ENCODE measurements at places on chromosomes 1 and 21.
A peak's percentile ranks its signal among the peaks of the same experiment; 100 is the strongest.

DNA sequence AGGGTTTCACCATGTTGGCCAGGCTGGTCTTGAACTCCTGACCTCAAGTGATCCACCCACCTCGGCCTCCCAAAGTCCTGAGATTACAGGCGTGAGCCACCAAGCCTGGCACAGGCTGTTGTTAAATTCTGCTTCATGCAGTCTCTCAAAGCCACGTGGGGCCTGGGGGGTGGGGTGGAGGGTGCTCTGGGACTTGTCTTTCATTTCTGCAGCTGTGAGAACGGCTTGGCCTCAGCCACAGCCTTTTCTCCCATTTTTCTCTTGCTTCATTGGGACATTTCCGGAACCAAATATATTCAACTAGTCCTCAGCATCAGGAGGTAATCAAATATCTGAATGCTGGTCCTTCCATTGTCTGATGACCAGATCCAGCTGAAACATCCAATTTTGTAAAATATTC lies 27.6 kb upstream of the KCNE2 start:
- no peak for DNase-seq

GRCh38 chr1:204975568-204976235 lies 67.3 kb upstream of the CNTN2 start:
- peak; percentile 86 for DNase-seq

GRCh38 chr1:1144122-1144842 lies 28.4 kb upstream of the C1orf159 start:
- DNase-seq, result no peak

- DNase-seq, result peak; percentile 42
These were observed 41.0 kb downstream of the GATAD2B start for GRCh38 chr1:153881751-153882150.

GRCh38 chr1:83114136-83114834 lies 884.6 kb downstream of the TTLL7 start:
- no peak for DNase-seq

- DNase-seq, result no peak
These were observed 20.1 kb upstream of the COG2 start for GRCh38 chr1:230622151-230622550.

DNA sequence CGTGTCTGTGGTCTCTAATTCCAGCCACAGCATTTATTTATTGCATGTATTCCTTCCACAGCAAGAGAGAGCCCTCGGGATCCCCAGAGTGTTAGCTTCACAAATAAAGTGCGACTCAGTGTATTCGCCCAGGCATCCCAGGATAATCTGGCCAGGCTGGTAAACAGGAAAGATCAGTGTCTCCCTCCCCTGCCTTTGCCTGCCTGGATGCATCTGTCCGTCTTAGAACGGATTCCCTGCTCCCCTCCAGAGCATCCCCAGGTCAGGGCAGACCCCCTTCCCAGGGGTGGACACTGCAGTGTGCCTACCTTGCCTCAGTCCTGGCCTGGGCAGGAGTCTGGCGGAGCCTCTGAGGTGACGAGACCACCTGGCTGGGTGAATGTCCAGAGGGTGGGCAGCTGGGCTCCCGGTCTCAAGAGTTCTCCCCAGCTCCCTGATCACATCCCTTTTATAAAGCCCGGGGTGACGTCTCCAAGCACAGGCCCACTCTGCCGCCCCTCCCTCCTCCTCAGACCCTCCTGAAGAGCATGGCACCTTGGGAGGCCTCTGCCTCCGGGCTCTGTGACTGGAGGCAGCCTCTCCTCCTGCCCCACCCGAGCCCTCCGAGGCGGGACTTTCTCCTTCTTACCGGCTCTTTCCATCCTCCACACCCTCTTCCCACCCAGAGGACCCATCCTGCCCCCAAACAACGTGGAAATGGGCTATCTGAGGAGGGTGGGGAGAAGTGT lies at the start of gene KISS1:
KISS1 (minus strand) TSS at position 424 of the 728 bp plus-strand sequence. CDS start 3,615 bp downstream, outside the sequence.
- no peak for DNase-seq

GRCh38 chr1:54370287-54370989 lies 35.8 kb downstream of the SSBP3 start:
- no peak for DNase-seq

DNA sequence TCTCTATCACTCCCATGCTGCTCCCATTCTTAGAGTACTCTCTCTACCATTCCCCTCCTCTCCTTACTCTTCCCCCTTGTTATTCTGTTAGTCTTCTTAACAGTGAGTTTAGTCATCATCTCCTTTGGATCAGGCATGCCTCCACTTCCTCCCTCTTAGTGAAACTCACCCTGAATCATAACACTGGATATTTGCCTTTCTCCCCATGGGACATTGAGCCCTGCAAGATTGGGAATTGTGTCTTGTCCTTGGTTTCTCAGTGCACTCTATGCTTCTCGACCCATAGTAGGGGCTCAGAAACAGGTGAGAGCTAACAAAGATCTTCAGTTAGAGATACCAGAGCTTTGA lies 68.3 kb upstream of the GCLM start:
- DNase-seq, result no peak

GRCh38 chr1:244010191-244010590 lies 40.9 kb upstream of the ZBTB18 start:
- DNase-seq, result peak; percentile 31

DNA sequence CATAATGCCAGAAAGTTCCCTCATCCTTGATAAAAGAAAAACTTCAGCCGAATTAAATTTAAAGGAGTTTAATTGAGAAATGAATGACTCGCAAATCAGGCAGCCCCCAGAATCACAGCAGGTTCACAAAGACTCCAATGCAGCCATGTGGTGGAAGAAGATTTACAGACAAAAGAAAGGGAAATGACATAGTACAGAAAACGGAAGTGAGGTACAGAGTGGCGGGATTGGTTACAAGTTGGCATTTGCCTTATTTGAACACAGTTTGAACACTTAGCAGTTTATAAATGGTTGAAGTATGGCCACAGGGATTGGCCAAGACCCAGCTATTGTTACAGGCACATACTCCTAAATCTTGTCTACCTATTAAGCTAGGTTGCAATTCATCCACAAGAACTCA lies 46.6 kb downstream of the HIVEP3 start:
- no peak for DNase-seq

DNA sequence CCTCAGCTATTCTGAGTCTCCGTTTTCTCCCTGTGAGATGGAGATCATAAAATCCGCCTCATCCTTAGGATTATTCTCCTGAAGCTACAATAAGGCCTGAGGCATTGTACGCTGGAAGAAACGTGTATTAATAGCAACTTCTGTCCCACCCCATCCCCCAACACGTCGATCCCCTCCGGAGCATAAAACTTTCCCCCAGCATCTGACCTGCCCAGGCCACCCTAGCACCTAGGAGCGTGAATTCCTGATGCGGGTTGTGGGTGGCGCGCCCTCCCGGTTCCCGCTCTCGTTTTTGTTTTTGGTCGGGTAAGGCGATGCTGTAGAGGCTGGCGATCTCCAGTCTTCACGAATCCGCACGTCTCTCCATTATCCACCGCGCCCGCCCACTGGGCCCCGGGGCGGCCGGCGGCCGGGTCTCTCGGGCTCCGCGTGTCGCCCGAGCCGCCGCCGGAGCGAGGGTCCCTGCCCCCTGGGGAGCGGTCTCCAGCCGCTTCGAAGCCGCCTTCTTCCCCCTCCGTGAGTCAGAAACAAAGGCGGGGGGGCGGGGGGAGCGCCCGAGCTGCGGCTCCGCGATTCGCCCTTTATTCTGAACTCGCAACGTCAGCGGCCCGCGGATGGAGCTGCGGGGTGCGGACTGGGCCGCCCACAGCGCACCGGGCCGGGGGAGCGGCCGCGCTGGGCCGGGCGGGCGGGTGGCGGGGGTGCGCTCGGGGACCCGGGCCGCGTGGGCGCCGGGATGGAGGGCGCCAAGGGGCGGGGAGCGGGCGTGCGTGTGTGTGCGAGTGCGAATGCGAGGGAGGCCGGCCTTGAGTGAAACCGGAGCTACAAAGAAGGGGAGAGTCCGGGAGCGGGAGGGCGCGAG lies at the start of gene PLEKHO1:
PLEKHO1 (plus strand) TSS at position 646 of the 862 bp plus-strand sequence. CDS start 342 bp downstream, outside the sequence.
- DNase-seq, result peak; percentile 83

- no peak for DNase-seq
These were observed 6.3 kb upstream of the GOLT1A start for GRCh38 chr1:204219971-204220616.

GRCh38 chr1:70465911-70466310 lies 54.8 kb downstream of the CTH start:
- DNase-seq, result no peak

GRCh38 chr1:56459260-56459659 lies 120.1 kb downstream of the PLPP3 start:
- no peak for DNase-seq

DNA sequence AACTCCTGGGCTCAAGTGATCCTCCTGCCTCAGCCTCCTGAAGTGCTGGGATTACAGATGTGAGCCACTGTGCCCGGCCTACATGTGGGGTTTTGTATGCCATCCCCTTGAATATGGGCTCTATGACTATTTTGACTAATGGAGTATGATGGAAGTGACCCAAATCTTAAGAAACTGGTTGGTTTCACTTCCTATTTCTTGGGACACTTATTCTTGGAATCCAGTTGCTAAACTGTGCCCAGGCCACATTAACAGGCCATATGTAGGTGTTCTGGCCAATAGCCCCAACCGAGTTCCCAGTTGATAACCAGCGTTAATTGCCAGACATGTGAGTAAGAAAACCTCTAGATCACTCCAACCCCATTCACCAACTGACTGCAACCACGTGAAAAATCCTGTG lies 36.3 kb upstream of the CLIC4 start:
- no peak for DNase-seq

DNA sequence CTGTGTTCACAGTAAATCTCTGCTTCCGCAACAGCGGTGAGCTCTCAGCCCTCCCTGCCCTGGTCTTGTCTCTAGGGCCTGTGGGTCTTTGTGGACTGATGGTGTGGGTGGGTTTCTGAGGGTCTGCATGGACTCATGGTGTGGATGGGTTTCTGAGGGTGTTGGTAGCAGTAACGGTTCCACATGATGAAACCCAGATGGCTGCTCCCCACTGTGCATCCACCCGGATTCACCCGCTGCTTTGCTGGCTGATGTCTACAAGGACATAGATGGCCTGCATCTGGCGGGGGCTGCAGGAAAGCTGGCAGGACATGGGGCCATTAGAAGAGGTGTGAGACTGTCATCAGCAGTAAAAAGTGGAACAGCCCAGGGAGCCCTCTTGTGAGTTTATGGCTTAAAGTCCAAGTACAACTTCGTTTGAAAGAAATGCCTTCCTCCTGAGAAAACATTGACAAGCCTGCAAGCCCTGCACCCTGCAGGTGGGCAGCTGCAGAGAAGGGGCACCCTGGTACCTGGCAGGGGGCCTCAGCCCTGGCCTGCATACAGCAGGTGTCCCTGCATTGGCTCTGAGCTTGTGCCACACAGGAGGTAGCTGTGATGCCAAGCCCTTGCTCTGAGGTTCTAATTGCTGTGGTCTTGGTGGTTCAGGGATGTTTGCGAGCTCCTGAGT lies 156.9 kb upstream of the COL6A1 start:
- DNase-seq, result no peak

GRCh38 chr1:10617931-10618885 lies 143.5 kb downstream of the PEX14 start:
- no peak for DNase-seq

DNA sequence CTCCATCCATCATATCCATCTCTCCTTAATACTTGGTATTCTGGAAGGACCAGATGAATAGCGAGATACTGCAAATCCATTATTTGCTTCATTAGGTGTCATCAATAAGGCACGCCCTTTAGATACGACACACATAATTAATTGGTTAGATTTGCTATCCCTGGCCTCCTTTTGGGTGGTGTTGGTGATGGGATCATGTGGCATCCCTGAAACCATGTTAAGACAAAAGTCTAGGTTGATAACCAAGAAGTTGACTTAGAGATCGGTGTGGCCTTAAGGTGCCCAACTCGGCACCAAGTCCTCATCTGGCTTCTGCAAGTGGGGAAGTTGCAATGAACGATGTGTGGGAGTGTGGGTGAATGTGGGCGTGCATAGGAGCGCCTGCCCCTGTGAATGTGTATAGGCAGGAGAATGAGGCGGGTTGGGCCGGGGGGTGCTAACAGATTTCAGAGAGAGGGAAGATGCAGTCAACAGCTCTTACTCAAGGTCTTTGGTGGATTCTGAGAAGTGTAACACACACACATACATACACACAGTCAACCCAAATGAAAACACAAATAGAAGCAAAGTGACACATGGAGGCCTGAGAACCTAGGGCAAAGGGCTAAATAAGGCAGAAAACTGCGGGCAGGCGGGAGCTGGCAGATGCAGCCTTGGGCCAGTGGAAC lies 415.7 kb upstream of the ESRRG start:
- DNase-seq, result no peak

DNA sequence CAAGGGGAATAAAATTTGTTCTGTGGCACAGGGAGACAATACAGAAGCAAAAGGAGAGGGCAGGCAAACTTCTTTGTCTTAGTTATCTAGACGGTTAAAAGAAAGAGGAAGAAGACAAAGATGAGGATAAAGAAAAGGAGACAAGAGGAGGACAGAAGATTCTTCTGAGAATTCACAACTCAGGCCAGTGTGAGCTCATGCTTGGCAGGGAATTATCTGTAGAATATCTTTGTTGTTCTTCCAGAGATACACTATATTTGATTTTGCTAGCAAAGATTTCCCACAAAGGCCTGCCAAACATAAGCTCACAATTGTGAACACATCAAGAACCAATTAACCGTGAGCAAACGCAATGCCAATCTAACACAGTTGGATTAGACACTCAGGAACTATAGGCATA lies 21.4 kb downstream of the SLC16A1 start:
- no peak for DNase-seq

DNA sequence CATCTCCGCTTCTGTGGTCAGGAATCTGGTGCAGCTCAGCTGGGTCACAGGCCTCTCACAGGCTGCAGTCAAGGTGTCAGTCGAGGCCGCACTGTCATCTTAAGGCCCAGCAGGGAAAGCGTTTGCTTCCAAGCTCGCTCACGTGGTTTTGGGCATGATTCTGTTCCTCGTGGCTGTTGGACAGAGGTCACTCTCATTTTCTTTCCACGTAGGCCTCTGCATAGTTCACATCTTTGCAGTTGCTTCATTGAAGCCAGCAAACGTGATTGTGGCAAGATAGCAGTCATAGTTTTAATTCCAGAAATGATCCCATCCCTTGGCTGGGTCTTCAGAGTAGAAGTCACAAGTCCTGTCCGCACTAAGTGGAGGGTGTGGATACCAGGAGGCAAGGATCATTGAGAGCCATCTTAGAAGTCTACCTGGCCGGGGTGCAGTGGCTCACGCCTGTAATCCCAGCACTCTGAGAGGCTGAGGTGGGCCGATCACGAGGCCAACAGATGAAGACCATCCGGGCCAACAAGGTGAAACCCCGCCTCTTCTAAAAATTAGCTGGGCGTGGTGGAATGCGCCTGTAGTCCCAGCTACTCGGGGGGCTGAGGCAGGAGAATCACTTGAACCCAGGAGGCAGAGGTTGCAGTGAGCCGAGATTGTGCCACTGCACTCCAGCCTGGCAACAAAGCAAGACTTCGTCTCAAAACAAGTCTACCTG lies 24.5 kb downstream of the NECAP2 start:
- no peak for DNase-seq

GRCh38 chr1:200154069-200154767 lies 126.7 kb downstream of the NR5A2 start:
- DNase-seq, result no peak

GRCh38 chr1:233060461-233060994 lies 110.1 kb downstream of the NTPCR start:
- DNase-seq, result no peak

GRCh38 chr1:204358605-204359004 lies 1.1 kb downstream of the PLEKHA6 start:
- no peak for DNase-seq

GRCh38 chr1:245790441-245790840 lies 635.7 kb downstream of the KIF26B start:
- no peak for DNase-seq

GRCh38 chr1:86616871-86617270 lies 70.0 kb downstream of the CLCA4 start:
- no peak for DNase-seq

Measured in HEK293T (cell line).